ENCODE measurements at places on chromosomes 2 and 18.
A peak's percentile ranks its signal among the peaks of the same experiment; 100 is the strongest.

GRCh38 chr2:109613081-109613921 lies 465 bp downstream of the SEPTIN10 start:
- DNase-seq: peak; percentile 24

GRCh38 chr2:23497063-23497462 lies 112.1 kb downstream of the KLHL29 start:
- peak; percentile 71 for DNase-seq

DNA sequence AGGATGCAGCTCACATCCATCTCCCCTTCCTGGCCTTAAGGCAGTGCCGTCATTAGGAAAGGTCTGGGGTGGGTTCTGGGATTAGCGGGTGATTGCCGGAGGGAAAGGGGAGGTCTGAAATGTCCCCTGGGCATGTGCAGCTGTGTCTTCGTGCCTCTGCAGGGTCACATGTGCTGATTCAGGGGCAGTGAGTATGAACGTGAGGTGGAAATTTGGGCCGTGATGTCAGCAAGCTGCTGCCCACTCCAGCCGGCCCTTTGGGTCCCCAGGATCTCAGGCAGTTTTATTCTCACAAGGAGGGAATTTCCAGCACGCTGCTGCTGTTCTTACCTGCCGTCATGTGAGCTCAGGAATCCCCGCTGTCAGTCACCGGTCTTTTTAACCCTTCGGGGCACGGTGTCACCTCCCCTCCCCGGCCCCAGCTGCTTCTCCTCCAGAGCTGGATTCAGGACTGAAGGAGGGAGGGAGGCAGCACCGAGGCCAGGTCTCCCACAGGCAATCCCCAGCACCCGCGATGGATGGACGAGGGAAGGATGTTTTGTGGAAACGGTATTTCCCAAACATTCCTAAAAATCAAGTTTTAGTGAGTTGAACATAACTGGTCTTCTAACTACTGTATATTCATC lies 23.5 kb downstream of the GPR35 start:
- no peak for DNase-seq

DNA sequence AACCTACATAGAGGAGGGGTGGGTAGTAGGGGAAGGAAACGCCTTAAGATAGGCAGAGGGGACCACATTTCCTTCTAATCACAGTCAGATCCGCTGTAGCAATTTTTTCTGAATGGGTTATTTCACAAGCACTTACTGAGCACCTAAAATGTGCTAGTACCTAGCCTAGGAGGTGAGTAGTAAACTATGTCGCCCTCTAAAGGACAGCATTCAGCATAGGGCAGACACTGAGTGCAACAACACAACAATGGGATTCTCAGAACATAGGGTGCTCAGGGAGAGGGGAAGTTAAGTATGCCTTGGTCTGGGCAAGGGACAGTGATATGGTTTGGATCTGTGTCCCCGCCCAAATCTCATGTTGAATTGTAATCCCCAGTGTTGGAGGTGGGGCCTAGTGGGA lies 166.1 kb upstream of the RAB6C start:
- no peak for DNase-seq

DNA sequence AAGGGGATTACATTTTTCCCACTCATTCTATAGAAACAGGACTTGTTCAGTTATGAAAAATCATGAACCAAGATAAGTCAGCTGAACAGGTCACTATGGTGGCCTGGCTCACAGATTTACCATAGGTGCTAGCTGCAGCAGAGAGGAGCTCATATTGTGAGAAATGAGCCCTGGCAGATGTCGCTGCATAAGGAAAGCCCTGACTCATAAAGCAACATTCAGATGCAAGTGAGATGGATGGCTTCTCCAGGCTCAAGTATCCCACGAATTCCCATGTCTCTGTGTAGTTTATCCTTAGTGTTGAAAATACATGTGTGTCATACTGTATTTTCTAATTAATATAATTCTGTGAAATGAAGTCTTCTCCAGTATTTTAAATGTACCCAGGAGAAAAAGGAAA lies 115.0 kb upstream of the LHCGR start:
- DNase-seq: no peak

DNA sequence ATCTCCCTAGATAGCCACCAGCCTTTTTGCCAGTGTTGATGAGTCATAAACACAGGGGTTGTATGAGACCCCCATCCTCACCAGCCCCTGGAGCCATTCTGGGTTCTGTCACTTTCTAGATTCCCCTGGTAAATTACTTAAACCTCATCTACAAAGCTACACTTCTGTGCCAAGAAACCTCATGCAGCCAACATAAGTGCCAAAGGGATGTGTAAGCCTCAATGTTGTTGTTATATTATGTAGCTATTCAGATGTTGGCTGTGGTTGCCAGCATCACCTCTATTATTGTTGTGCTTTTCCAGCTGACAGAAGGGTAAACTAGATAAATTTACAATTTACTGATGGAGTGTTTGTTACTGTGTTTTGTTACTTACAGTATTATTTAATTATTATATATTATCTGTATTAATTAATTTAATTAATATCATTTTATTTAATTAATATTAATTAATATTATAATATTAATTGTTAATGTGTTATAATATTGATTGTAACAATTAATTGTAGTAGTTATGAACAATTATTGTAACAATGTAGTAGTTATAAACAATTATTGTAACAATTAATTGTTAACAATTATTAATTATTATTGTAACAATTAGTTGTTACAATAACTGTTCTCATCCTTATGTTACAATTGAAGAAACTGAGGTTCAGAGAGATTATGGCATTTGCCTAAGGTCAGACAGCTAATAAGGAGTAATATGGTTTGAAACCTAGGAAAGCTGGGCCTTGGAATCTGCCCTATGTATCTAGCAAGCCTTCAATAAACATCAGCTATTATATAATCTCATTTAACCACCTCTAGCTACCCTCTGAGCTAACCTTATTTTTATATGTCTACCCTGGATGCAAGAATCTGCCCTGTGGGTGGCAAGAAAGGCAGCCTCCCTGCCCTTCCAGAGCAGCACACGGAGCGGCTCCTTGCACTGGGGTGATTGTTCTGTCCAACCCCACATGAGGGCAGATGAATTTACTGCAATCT lies 36.1 kb downstream of the PSTPIP2 start:
- DNase-seq: no peak

DNA sequence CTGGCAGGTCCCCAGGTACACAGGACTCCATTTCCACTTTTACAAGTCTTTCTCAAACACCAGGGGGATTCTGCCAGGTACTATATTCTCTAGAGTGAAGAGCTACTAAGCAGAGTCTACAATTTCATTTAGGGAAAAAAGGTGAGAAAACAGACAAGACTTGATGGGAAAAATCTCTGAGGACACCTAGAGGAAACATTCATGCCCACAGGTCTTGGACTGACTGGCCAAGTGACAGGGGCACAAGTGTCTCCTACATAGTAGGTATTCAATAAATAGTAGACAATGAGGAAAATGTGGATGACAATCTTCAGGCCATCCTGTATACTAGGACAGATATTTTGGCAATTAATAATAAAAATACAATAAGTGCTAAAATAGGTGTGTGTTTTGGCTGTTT lies 228.6 kb downstream of the CLIP4 start:
- DNase-seq: no peak

DNA sequence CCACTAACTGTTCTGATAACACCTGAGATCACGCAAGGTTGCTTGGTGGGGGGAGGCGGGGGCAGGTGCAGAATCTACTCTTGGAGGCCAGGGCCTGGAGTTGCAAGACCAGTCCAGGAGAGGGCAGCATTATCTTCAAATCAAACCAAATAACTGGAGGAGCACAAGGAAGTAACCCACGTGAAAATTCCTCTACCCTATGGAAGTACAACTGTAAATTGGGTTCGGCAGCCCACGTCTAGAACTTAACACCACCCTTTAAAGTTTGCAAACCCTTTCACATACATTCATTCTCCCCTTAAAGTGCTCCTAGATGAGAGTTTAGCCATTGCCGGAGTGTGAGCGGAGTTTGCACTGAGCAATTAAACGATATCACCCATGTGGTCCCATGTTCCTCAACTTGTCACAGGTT lies 19.6 kb upstream of the CXCR1 start:
- peak; percentile 81 for DNase-seq

GRCh38 chr18:38445804-38446145 lies 880.2 kb upstream of the CELF4 start:
- DNase-seq: no peak

DNA sequence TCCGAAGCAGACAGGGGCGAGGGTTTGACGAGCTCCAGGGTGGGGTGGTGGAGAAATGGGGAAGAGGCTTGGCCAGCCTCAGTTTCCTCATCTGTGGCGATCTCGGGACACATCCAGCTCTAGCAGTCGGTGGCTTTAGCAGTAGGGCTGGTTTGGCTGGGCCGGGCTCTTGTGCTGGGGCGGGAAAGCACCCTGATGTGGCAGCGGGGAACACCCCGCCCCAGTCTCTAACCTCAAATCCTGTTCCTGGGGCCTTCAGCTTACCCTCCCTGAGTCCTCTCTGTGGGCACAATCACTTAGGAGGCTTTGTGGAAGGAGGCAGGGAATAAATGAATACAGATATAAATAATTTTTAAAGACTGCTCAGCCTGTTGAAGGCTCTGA lies 26.5 kb upstream of the MCFD2 start:
- DNase-seq: peak; percentile 79

DNA sequence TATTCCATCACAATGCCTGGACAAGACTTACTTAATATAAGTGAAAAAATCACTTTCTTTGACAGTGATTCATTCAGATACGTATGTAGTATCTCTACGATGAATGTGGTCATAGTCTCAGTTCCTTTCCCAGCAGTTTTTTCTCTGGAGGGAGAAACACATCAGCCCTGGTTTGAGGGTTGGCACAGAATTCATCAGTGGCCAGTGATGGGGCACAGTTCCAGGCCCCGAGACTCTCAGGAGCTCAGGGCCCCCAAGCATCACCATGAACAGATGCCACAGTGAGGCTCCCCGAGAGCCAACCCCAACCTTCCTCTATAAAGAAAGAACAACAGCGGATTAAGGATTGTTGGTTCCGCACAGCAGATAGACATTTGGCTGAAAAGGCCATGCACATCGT lies 12.5 kb downstream of the PRKAG3 start:
- no peak for DNase-seq

DNA sequence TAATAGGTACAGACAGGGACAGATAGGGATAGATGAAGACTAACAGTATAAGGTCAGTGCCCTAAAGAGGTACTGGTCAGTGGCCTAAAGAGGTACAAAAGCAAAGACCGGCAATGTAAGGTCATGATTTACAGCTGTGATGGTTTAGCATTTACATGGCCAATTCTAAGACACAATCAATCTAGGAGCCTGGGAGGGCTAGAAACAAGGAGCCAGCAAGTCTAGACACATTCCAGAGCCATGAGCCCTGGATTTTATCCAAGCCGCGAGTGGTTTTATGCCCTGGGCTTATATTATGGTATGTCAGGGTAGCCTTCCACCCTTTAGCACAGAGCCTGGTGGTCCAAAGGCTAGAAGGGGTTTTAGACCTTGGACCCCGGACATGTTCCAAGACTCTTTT lies 124.2 kb downstream of the CBLN2 start:
- DNase-seq: no peak

- no peak for DNase-seq
Measured at GRCh38 chr2:42802150-42802549, 9.8 kb upstream of the HAAO start.

- DNase-seq: no peak
Measured at GRCh38 chr18:6294148-6294784, 120.4 kb downstream of the L3MBTL4 start.

GRCh38 chr2:102434655-102435381 lies 11.9 kb downstream of the IL18RAP start:
- no peak for DNase-seq

GRCh38 chr2:18441583-18441982 lies 118.9 kb downstream of the RDH14 start:
- DNase-seq: no peak

DNA sequence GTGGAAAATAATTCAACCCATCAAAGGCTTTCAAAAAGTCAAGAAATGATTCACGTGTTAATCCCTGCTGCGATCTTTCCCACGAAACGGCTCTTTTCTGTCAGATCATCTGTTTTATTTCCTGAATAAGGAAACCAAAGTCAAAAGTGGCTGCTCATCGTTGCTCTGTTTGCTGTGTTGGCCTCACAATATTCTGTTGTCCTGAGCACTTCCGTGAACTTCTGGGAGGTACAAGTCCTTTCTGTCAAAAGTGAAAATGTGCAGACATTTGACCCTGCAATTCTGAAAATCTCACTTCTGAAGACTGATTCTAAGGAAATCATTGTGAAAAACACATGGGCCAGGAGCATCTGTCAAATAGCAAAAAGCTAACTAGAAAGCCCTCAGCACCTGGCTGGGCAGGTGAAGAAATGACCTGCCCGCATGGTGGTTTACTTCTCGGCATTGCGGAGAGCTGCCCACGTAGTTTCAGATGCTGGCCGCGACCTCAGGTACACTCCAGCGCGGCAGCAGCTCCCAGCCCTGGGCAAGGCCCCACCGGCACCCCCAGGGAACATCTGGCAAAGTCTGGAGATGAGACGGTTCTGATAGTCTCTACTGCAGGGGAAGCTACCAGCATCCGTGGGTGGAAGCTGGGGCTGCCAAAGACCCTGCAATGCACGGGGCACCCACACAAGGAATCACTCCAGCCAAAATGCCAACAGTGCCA lies 31.9 kb upstream of the GPC1 start:
- DNase-seq: no peak

GRCh38 chr2:44087036-44087713 lies 81.5 kb upstream of the PPM1B start:
- DNase-seq: peak; percentile 88

DNA sequence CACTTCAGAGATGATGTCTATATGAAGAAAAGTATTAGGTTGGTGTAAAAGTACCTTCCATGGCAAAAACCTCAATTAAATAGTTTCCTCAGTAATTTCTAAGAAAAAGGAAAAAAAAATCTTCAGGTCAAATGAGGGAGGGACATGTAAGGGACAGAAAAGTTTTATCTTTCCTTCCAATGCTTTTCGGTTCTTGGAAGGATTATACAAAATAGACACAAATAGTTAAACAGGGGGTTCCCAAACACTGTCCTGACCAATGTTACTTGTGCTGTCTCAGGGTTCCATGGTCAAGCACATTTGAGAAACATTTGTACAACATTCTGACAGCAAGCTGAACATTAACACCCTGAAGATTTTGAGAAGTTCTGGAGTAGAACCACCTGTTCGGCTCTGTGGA lies 22.0 kb downstream of the ERMN start:
- DNase-seq: no peak

DNA sequence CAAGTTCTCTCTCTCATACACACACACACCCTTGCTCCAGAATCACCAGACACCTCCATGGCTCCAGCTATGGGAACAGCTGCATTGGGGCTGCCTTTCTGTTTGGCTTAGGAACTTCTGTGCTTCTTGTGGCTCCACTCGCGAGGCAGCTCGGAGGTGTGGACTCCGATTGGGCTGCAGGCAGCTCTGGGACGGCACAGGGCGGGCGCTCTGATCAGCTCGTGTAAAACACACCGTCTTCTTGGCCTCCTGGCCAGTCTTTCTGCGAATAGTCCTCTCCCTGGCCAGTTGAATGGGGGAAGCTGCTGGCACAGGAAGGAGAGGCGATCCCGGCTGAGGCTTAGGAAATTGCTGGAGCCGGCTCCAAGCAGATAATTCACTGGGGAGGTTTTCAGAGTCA lies 22.4 kb downstream of the FOSL2 start:
- DNase-seq: no peak

DNA sequence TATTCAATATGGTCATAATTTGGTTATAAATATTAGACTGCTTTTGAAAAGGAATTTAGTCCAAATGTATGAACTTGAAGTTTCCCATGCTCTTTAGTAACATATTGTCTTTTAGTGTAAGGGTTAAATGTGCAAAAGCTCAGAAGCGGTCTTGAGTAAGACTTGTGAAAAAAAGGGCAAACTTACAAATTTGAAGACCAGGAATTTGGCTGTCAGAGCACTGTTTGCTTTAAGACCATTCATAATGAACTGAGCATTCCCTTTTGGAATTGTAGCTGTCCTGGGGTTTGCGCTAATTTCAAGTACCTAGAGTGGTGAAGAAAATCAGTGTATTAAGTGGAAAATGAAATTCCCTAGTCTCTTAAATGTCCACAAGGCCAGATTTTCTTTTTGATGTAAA lies 6.9 kb upstream of the ZEB2 start:
- DNase-seq: no peak
